ENCODE measurements at places on chromosomes 11 and 22.

GRCh38 chr11:103532133-103532788 lies 423.0 kb downstream of the DYNC2H1 start:
- no peak for DNase-seq

GRCh38 chr11:132408877-132409276 lies 1038.5 kb downstream of the NTM start:
- no peak for DNase-seq

DNA sequence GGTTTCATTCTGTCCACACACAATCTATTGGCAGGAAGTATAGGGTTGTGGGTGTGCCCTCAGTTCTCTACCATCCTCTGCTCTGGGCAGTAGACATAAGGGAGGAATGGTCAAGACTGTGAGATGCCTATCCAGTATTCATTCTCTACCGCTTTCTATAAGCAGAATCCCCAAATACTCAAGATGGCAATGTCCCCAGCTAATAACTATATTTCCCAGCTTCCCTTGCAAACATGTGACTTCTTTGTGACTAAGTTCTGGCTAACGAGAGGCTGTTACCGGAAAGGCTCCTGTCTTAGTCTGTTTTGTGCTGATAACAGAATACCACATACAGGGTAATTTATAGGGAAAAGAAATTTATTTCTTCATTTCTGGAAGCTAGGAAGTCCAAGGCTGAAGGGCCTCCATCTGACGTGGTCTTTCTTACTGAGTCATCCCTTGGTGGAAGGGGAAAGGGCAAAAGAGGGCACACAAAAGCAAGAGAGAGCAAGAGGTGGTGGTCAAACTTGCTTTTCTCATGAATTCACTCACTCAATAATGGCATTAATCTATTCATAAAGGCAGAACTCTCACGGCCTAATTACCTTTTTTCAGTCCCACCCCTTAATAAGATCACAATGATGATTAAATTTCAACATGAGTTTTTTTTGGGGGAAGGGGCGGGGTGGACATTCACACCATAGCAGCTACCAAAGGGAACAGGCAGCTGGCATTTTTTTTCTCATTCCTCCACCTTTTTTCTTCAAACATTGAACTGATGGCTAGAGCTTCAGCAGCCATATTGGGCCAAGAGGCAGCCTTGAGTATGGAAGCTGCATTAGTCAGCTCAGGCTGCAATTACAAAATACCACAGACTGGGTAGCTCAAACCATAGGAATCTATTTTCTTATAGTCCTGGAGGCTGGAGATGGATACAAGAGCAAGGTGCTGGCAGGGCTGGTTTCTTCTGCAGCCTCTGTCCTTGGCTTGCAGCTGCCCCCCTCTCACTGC lies 109.7 kb upstream of the OR9Q1 start:
- DNase-seq: no peak

GRCh38 chr11:121630041-121630440 lies 177.3 kb upstream of the SORL1-AS1 start:
- DNase-seq: no peak

DNA sequence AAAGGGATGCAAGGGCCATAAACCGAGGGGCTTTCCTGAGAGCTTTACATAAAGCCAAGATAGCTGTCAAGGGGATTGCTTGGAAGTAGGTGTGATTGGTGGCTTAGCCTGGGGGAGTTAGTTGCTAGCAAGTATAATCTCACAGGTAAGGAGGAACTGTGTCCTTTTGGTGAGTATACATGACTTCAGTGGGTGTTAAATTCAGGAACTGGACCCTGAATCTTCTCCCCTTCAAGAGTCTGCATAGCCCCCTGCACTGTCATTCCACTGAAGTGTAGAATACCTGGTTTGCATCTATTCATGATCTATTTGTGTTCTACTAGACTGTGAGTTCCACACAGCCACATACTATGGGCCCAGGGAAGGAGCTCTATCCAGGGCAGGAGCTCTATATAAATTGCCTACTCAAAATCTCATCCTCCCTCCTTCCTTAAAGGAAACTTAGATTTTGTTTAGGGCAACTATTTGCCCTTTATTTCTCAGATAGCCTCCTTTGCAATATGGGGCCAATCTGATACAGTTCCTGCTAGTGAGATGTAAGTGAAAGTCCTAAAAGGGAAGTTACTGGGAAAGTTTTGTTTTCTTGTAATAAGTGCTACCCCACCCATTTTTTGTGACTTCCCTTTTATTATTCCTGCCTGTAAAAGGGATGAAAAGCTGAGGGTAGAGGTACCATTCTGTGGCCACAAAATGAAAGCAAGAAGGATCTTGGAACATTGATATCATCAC lies 120.5 kb downstream of the PGR start:
- no peak for DNase-seq

DNA sequence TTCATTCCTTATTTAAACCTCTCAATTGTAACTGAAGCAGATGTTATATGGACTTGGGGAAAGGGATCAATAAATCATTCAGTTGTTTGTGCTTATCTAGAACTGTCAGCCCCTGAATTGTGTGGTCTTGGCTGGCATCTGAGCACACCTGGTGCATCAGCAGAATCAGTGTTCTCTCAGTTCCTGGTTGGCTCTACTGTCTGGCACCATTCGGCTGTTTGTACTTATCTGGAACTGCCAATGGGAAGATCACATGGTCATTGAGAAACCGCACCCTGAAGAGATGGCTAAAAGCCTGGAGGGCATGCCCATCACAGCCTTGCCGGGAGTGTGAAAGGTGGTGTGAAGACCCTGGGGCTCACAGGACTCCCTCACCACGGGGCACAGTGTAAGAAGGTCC lies 37.1 kb upstream of the EHF start:
- DNase-seq: no peak
